ENCODE measurements at places on chromosomes 5 and 9. TPM values are rescaled to one million over a fixed set of nuclear protein-coding genes. Genes with fewer than 3 reads are reported as not detected.
A peak's percentile ranks its signal among the peaks of the same experiment; 100 is the strongest.

The ZNF658 gene
- total RNA-seq: 7.4 TPM

The DIPK1B gene
- not detected for total RNA-seq

The PLPP1 gene
- total RNA-seq: 69.8 TPM

DNA sequence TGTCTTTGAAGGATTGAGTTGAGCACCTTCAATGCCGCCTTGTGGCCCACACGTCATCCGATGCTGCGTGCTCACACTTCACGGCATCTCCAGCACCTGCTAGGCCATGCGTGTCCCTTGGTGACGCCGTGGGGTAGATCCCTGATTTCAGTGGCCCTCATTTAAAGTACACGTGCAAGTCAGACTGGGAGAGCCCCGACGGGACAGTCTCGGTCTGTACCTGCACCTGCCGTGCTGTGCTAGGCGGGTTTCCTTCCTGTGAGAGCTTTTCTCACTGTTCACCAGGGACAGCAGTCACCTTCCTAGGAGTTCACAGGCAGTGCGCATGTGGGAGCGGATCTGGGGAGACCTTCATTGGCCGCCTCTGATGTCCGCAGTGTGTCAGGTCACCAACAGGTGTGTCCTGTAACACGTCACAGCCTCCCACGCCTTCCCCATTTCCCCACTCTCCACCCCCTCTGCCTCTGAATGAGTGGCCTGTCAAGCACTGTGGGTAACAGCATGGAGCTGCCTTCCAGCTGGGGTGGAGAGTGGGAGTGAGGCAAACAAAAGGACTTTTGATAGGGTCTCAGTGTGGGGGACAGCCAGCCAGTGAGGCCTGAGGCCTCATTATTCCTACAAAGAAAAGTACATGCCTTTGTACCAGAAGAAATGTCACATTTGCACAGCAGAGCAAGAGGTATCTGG is 236.4 kb downstream of the FANCC start:
- peak; percentile 42 for DNase-seq

DNA sequence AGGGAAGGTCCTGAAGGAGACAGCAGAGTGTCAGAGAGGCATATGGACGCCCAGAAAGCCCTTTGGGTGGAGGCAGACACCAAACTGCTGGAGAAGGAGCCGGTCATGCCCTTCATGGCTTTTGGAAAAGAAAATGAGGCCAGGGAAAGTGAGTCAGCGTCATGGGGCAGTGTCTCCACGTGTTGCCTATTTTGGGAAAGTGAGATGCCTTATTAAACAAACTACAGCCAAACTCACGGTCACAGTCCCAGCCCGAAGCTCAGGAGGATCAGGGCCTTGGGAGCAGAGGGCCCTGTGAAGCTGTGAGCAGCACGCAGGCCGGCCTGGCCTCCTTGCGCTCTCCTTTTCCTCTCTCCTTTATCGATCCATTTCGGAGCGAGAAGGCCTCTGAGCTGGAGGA is 25.0 kb downstream of the RGS3 start:
- DNase-seq: peak; percentile 89

- DNase-seq: peak; percentile 84
Observed at GRCh38 chr5:98309785-98310598, 463.5 kb upstream of the RGMB start.

DNA sequence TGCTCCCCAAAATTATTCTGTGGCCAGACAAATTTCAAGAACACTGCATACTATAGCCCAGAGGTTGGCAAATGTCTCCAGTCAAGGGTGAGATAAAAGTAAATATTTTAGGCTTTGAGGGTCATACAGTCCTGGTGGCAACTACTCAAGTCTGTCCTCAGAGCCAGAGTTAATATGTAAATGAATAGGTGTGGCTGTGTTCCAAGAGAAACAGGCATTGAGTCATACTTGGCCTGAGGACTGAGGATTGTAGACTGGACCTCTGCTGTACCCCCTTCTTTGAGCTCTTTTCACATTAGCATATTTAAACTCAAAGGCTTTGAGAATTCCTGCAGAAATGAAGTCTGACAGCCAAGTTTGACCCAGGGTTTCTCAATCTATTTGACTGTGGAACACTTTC is 129.2 kb upstream of the PTCH1 start:
- no peak for DNase-seq

DNA sequence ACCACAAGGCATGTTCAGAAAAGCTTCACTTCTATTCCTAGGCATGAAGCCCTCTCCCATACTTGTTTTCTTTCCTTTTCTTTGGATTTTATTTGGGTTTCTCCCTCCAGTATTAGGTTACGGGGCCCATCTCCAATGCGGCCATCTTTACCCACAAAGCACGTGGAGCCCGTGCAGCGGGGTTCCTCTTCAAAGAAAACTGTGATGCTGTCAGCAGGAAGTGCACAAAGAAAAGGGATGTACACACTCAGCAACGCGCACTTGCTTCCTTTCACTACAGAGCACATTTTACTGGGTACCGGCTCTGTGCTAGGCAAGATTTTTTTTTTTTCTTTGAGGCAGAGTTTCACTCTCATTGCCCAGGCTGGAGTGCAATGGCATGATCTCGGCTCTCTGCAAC is 106.6 kb downstream of the COL23A1 start:
- no peak for DNase-seq

GRCh38 chr5:89934069-89934468 is 475.5 kb downstream of the CETN3 start:
- no peak for DNase-seq

- DNase-seq: no peak
Observed at GRCh38 chr9:133137451-133138231, 16.6 kb upstream of the RALGDS start.

DNA sequence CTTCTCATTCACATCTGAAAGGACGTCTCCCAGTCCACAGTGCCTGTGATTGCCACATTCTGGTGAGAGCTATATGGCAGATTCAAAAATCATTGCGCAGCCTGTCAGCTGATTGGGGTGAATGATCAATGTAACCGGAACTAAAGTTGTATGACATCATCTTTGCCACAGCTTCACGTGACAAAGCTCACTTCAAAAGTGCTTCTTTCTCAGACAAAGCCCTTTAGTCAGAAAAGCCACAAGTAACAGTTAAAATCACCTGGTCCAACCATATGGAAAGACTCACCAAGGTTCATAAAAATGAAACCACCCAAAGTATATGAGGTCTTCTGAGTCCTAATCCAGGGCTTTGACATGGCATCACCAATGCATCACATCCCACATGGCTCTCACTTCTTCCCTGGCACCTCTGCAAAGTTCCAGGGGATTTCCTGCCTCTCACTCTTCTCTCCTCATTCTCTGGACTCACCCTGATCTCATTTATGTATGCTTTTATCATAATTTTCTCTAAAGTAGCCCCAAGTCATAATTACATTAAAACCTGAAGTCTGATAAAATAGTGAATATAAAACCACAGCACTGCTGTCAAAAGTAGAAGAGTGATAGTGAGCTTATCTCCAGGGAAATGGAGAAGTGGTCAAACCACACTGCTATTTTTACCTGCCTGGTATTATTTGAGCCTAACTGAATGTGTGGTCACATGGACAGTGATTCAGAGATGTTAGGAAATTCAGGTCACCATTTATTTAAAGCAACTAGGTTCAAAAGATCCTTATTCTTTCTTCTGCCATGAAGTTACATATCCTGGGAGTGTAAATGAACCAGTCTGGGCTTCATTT is 193.1 kb upstream of the PTGER4 start:
- DNase-seq: no peak

DNA sequence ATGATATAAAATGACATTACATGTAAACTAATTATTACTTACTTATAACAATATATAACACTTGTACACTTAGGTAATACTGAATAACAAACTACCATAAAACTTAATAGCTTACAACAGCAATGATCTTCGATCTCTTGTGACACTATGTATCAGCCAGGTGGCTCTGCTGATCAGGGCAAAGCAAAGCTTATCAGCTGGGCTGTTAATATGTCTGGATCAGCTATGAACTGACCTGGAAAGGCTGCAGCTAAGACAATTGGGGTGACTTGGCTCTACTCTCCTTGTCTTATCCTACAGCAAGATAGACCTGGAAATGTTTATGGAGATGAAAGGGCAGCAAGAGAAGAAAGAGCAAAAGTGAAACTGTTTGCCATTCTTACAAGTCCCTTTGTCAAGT is 511.3 kb downstream of the TLR4 start:
- no peak for DNase-seq

GRCh38 chr9:93071464-93071863 is 13.0 kb downstream of the SUSD3 start:
- peak; percentile 77 for DNase-seq

DNA sequence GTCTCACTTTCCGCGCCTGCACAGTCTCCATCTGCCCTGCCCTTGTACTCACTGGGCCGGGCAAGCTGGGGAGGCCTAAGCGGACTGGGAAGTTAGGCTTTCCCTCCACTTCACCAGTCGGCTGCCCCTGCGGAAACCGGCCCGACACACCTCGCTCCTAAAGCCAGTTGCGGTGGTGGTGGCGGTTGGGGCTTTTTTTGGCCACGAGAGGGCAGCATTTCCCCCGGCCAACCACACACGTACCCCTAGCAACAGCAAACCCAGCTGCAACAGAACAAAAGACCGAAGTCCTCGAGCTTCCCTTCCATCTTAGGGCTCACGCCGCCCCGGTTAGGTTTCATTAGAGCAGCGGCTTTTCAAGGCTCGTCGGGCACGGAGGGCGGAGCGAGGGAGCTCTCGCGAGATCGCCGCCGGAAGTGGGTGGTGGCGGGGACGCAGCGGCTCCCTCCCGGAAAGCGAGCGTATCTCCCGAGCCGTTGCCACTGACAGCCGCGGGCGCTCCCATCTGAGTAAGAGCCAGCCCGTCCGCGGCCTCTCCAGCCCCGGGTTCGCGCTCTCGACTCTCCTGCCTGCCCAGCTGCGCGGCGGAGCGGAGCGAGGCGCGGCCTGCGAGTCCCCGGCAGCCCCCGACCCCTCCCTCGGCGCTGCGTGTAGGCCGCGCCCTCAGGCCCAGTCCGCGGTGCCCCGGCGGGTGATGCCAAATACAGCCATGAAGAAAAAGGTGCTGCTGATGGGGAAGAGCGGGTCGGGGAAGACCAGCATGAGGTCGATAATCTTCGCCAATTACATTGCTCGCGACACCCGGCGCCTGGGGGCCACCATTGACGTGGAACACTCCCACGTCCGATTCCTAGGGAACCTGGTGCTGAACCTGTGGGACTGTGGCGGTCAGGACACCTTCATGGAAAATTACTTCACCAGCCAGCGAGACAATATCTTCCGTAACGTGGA is at the start of gene RRAGA:
Gene RRAGA, plus strand, starts transcription at position 462 of the 951 bp plus-strand sequence. Its CDS starts 233 bp downstream, at position 695.
- peak; percentile 96 for DNase-seq

- DNase-seq: no peak
Observed at GRCh38 chr5:149376104-149376503, 3.0 kb downstream of the IL17B start.

GRCh38 chr5:122701640-122702523 is 73.0 kb upstream of the SNX2 start:
- no peak for DNase-seq
